ENCODE measurements at places on chromosomes 11 and 22. TPM values are rescaled to one million over a fixed set of nuclear protein-coding genes. Genes with fewer than 3 reads are reported as not detected.

GRCh38 chr22:27419473-27419872 lies 382.1 kb downstream of the MN1 start:
- no peak for DNase-seq

DNA sequence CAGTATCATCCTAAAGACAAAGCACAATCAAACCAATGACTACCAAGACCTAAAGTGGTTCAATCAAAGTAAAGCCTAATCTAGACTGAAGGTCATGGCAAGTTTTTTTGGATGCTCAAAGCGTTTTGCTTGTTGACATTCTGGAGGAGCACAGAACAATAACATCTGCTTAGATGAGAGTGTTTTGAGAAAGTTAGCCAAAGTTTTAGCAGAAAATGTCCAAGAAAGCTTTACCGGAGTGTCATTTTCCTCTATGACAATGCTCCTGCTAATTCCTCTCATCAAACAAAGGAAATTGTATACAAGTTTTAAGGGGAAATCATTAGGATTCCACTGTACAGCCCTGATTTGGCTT lies 256.9 kb upstream of the FAT3 start:
- DNase-seq, result no peak

DNA sequence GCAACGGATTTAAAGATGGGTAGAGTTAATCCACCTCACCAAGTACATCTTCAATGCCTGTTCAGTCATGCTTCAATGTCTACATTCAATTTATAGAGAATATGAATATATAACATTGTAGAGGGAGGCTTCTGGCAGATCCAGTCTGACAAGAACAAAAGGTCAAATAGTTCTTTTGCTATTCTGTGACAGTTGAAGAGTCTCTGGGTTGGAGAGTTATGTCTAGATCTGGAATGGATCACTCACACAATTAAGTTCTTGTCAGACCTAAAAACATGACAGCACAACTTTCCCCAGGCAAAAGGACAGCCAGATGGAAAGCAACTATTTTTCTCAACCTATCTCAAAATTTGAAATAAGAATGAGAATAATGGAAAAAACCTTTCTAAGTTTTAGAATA lies 15.3 kb upstream of the GAB2 start:
- DNase-seq, result no peak

DNA sequence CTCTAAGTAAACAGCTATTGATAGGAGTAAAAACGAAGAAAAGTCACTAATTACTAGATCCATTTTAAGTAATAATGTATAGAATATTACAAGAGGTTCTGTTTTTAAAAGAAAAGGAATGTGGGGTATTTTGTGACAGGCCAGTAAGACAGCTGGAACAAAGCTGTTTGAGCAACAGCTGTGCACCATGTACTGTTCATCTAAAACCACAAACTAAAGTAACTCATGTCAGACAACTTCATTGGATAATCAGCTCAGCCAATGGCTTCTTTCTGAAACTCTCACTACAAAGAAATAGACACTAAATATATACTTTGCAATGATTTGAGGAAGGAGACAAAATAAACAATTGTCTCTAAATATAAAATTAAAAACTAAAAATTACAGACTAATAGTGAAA lies 16.1 kb downstream of the RRAS2 start:
- DNase-seq, result no peak

- DNase-seq, result no peak
Measured at GRCh38 chr11:22635689-22636088, 10.1 kb upstream of the FANCF start.

DNA sequence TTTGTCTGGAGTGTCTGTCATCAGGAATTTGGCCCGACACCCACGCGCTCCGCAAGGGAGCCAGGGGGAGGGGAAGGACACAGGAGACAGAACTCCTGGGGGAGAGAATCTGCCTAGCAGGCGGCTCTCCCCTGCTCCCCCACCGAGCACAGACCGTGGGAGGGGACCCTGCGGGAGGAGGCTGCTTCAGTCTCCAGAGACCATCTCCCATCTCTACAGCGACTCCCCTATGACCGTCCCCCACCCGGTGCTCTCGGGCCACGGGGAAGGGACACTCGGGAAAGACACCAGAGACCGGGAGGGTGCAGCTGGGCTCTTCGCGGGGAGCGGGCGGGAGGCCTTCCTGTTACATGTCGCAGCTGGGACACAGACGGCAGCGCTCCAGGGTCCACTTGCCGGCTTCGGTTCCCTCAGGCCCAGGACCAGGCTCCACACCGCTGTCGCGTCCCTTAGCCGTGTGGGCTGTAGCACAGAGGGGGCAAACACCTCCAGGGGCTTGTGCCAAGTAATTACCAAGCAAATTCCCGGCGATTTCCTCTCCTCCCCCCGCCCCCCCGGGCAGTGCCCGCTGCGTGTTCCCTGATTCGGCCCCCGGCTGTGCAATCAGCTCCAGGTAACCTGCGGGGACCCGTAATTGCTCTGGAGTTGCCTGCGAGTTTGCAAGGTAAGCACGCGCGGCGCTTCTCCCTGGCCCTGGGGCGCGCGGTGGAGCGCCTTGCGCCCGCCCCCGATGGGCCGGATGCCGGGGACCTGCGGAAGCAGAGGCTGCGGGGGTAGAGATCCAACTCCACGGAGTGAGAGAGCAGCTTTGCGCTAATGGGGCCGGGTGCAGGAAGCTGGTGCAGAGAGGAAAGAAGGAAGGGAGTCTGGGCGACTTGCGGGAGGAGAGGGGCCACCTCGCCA lies 155.1 kb upstream of the CADM1 start:
- peak; percentile 72 for DNase-seq

CCDC89 gene
- 4.2 TPM for total RNA-seq

GRCh38 chr11:69079661-69080256 lies 31.0 kb downstream of the TPCN2 start:
- no peak for DNase-seq

RSF1 gene
- 125 TPM for total RNA-seq

GRCh38 chr22:37887584-37888378 lies 18.3 kb upstream of the MICALL1 start:
- peak; percentile 77 for DNase-seq

C11orf52 gene
- not detected for total RNA-seq

GRCh38 chr22:46008291-46008690 lies 31.3 kb upstream of the WNT7B start:
- DNase-seq, result peak; percentile 34

- no peak for DNase-seq
Measured at GRCh38 chr11:119188067-119188466, 2.8 kb downstream of the NHERF4 start.

DNA sequence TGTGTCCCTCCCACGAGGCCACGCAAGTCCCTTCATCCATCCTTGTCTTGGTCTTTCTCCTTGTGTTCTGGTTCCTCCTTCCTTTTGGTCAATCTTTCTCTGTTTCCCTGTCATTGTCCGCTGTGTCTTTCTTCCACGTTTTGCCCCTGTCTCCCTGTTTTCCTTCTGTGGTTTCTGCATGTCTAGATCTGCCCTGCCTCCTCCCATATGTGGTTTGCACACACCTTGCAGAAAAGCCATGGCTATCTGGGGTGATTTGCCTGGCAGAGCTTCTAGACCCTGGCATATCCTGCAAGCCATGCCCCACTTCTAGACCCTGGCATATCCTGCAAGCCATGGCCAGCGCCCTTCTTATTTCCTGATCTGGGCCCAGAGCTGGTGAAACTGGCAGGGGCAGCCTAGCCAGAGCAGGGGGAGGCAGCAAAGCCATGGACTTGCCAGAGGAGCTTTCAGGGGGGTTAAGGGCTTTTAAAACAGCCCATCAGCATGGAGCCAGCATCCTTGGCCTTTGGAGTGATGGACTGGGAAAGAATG lies 131.6 kb upstream of the NECTIN1 start:
- no peak for DNase-seq

GRCh38 chr11:69326622-69327219 lies 32.8 kb downstream of the MYEOV start:
- DNase-seq, result no peak

DNA sequence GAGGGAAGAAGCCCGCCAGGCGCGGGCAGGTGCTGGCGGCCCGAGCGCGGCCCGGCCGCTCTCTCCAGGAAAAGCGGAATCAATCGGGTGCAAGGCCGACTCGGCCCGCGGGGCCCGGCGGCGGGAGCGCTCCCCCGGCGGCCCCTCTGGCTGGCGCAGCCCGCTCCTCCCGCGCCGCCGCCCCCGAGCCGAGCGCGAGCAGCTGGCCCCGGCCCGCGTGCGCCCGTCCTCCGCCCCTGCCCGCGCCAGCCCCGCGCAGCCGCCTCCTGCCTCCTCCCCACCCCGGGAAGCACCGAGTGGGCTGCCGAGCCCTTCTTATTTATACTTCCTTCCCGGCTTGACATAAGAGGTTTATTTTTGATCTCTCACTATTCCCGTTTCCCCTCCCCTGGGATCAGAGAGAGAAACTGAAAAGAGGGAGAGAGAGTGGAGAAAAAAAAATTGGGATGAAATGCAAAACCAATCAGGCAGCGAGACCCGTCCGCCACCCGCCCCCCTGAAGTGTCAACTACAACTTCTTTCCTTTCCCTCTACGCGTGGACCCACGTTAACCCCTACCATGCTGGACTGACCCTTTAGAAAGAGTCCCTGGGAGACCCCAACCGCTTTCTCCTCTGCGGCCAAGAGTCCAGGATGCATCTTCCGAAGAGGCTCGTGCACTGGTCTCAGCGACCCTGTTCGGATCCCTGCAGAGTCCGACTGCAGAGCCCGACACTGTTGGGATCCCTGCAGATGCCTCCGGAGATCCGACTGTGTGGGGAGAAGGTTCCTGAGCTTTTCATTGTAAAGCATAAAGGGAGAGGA lies at the start of gene ADAMTS8:
Gene ADAMTS8, minus strand, starts transcription at position 294 of the 804 bp plus-strand sequence. CDS start 323 bp downstream, outside the sequence.
- DNase-seq, result peak; percentile 64

DNA sequence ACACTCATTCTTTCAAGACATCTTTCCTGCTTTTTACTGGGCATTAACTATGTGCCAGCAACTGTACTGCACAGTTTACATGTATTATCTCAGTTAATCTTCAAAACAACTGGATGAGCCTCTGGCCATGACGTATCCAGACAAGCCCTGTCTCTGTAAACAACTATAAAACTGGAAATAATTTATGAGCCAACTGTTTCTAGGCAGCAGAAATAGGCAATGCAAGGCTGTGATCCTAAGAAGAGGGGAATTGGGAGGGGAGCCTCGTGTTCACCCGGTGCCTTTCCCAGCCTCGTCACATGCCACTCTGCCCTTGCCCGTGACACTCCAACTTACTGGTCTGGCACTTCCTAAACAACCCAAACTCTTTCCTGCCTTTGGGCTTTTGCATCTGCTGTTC lies 82.8 kb downstream of the FBXO7 start:
- DNase-seq, result no peak

DNA sequence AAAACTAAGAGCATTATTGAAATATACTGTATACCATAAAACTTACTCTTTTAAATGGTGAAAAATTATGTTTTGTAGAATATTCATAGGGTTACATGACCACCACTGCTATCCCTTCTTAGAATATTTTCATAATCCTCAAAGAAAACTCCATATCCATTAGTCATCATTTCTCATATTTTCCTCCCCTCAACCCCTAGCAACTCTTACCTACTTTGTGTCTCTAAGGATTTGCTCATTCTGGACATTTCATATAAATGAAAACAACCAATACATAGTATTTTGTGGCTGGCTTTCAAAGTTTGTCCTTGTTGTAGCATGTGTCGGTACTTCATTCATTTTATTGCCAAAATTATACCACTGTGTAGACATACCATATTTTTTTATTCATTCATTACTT lies 863.8 kb downstream of the KCNA4 start:
- no peak for DNase-seq

PTPRCAP gene
- 1.7 TPM for total RNA-seq

GRCh38 chr11:128042290-128042751 lies 545.0 kb downstream of the ETS1 start:
- DNase-seq, result no peak

PEX26 gene
- 564 TPM for total RNA-seq

- DNase-seq, result peak; percentile 72
Measured at GRCh38 chr11:112784323-112785073, 176.7 kb upstream of the NCAM1 start.

DNA sequence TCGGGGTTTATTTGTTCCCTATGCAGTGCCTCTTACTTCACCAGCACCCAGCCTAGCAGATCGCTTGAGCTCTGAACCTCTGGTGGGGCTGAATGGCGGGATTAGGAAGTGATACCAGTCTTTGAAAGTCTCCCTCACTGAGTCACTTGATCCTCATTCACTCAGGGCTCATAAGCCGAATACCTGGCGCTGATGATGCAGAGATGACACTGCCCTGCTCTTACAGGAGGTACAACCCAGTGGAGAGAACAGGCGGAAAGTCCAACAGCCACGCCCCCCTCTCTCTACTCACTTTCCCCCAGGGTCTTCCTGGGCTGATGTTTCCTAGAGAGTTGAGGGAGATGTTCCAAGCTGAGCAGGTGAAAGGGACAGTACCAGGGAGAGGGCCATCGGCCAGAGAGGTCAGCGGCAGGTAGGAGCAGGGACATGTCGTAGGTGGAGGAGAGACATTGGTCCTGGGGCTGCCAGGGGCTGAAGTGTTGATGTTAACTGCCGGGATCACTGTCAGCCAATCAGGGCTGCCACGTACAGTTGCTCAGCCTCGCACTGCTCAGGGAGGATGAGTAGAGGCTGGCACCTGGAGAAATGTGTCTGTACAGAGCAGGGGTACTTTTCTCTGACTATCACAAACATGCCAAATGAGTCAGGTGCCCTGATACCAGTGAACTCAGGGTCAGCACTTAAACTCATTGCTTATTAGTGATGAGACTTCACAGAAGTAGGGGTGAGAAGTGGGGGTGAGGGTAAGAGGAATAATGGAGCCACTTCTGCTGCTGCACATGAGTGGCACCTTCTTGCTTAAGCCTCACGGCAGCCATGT lies 9.9 kb upstream of the APOBEC3A start:
- no peak for DNase-seq

ARRB1 gene
- total RNA-seq, result 52.5 TPM

MDK gene
- 21.0 TPM for total RNA-seq

- no peak for DNase-seq
Measured at GRCh38 chr22:49481659-49482399, 345.8 kb downstream of the BRD1 start.

FOLH1 gene
- not detected for total RNA-seq

DNA sequence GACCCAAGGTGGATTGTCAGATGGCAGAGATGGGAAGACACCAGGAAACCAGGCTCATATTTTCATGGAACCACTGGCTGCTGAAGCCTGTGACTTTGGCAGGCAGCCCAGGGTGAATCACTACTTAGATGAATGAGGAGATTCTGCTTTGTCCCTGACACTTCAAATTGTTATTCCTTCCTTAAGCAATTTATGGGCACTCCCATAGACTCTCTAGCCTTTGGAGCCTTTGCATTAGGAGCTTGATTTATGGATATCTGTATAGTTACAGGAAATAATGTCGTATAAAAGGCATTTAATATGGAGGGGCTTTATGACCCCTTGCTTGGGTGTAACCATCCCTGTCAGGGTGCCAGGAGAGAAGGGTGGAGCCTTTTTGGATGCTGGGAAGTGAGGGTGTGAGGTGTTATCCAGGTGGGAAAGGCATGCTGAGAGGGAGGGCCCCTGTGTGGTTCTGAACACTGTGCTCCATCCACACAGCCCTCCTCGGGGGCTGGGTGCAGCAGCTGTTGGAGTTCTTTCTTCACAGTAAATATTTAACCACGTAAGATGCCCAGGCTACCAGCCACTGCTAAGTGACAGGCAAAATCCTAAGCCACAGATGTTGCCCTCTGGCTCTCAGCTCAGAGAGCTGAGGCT lies 35.3 kb downstream of the IL18 start:
- DNase-seq, result peak; percentile 36
